Peyer's patch (tissue), 4 donors: ENCODE measurements at places on chromosomes 1 and 21. TPM values are rescaled to one million over a fixed set of nuclear protein-coding genes. Genes with fewer than 3 reads are reported as not detected.

Gene CHIA
- total RNA-seq, result not detected

Gene TSPEAR
- 0.47 TPM for total RNA-seq

Gene PMVK
- 19.1 TPM for total RNA-seq

Gene BSDC1
- 89.1 TPM for total RNA-seq

Gene AMY2A
- not detected for total RNA-seq

Gene NEGR1
- 4.7 TPM for total RNA-seq

Gene ALX3
- total RNA-seq, result not detected

Gene FABP3
- 2.7 TPM for total RNA-seq

Gene ERRFI1
- total RNA-seq, result 96.8 TPM

Gene NOS1AP
- total RNA-seq, result 14.0 TPM

DNA sequence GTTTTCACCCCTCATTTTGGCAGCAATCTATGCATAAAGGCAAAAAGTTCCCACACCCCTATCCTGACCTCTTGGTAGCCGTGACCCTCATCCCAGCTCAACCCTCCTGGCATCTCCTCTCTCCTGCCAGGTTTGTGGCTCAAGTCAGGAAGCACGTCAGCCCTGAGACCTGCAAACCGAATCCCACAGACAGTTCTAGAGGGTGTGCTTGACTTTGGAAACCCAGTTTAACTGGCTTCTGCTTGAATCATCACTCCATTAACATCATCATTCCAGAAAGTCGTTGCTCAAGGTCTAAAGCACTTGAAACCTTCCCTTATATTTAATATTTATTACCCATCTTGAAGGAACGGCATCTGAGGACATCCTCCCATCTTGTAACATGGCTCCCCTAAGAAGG is 133.4 kb upstream of the ERG start:
- DNase-seq, result no peak

- DNase-seq, result no peak
Measured at GRCh38 chr1:248816042-248816851, 9.5 kb downstream of the SH3BP5L start.

GRCh38 chr21:28769683-28770082 is 223.0 kb downstream of the LTN1 start:
- no peak for DNase-seq

- DNase-seq, result no peak
Measured at GRCh38 chr1:212261361-212261929, 23.8 kb upstream of the PPP2R5A start.

DNA sequence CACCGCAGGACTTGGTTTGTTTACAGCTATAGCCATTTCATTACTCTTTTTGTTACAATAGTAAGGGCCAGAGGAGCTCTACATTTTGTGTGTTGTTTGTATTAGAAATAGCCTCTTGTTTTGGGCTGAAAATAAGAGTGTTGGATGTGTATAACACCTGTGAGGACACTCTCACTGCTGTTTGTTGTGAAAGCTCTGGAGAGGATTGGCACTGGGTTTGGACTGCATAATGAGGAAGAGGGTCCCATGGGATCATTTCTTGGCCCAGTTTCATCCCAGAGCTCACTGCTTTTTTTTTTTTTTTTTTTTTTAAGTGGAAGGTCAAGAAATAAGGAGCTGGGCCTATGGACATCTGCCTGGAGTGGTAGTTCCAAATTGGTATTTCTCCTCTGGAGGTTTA is 61.6 kb upstream of the KIAA0040 start:
- DNase-seq, result no peak

GRCh38 chr1:210800756-210801155 is 333.2 kb downstream of the KCNH1 start:
- no peak for DNase-seq

DNA sequence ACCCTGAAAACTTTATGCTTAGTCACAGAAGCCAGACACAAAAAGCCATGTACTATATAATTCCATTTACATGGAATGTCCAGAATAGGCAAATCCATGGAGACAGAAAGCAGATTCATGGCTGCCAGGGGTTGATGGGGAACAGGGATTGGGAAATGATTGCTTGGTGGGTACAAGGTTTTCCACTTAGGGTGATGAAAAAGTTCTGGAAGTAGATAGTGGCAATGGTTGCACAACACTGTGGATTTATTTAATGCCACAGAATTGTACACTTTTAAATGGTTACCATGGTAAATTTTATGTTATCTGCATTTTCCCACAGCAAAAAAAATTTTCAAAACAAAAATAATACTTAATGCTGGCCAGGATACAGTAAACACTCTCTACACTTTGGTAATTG is 40.6 kb downstream of the ENAH start:
- no peak for DNase-seq

DNA sequence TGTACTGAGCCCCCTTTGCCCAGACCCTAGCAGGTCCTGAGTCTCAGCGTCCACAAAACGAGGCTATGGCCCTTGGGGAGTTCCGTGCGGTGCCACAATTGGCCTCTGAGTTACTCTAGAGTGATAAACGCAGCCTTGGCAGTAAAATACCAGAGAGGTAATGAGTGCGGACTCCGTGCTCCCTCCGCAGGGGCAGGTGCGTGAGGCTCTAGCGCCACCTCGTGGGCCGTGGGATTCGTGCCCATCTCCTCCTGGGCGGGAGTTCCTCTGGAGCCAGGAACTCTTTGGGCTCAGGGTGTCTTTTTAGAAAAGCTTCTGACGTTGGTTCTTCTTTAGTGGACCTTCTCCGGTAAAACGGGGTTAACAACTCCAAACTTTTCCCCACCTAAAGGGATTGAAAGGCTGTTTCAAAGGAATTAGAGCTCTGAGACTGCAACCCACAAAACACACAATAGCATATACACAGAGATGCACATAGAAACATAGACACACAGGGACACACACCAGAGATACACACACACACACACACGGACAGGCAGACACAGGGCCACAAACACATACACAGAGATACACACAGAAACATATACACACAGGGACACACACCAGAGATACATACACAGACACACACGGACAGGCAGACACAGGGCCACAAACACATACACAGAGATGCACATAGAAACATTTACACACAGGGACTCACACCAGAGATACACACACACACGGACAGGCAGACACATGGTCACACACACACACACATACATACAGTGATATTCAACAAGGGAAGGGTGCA is 99.4 kb downstream of the KCNJ15 start:
- peak; percentile 19 for DNase-seq

DNA sequence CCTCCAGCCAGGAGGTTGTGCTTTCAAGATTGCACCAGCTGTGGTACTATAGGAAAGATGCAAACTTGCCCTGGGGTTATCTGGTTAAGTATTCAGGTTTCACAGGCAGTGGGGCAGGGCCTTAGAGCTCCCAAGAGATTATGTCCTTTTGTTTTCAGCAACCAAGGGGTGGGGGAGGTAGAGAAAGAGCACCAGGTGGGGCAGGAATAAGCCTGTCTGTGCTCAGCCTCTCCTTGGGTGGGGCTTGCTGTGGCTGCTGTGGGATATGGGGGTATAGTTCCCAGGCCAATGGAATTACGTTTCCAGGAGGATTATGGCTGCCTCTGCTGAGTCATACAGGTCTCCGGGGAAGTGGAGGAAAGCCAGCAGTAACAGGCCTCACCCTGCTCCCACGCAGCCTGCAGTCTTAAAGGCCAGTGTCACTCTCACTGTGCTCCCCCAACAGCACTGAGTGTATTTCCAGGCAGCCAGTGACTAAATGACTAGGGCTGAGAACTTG is 508.6 kb downstream of the RWDD3 start:
- no peak for DNase-seq

GRCh38 chr1:188194916-188195315 is 1366.2 kb downstream of the PLA2G4A start:
- no peak for DNase-seq

DNA sequence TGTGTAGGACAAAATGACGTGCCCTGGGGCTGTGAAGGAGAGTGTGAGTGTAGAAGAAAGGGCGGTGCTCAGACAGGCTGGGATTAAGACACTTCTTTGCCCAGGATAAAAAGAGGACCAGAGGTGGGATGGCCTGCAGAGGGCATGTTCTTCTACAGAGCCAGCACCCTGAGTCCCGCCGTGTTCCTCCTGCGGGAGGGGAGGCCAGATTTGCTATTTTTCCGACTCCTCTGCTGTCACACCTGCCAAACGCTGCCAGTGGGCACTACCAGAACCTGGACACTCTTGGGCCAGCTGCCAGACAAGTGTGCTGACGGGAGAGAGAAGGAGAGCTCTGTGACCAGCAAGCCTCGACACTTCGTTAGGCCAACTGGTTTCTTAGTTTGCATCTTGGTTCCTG is 206.4 kb downstream of the PLD5 start:
- DNase-seq, result no peak

DNA sequence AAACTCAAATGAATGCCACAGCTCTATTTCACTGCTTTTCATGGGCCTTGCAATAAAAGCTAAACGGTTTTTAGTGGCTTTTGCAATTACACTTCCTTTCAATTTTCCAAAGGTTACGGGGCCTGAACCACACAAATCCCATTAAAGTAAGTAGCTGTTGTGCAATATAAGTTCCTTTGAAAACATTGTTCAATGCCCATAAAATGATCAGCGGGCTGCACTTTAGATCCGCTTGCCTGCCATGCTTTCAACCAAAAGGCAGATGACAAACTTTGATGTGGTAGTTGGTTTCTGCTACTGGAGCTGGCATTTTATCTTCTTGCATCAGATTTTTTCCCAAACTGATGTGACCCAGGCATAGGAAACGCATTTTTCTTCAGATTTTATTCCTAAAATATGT is 50.2 kb downstream of the PRRX1 start:
- no peak for DNase-seq

DNA sequence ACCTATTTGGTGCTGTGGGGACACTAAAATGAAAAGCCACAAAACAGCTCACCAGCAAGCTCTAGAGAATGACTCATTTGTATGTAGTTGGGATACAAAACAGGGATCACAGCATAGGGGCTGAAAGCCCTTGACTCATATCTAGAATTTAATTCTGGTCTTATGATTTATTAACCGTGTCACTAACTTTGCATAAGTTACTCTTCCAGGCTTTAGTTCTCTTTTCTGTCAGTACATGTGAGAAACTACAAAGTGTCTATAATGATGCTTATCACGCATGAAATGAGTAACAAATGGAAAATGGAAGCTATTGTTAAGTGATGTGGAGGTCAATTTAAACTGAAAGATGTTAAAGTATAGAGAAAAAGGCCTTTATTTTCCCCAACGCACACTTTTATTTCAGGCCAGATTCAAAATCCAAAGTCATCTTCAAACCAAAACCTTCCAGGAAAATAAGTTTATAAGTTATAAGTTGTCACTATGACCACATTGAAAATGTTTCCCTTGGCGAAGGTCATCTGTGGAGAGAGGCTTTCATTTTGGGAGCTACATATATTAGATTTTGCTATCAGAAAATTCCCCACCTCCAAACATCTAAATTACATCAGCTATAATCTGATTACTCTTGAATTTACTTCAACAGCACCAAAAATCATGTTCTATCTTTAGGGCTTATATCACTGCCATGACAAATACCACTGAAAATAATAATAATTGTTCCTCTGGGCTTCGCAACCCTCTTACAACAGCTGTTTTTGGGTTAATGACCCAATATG is 430.5 kb downstream of the MRPL39 start:
- no peak for DNase-seq

GRCh38 chr1:50570066-50570468 is 146.8 kb upstream of the DMRTA2 start:
- DNase-seq, result no peak

DNA sequence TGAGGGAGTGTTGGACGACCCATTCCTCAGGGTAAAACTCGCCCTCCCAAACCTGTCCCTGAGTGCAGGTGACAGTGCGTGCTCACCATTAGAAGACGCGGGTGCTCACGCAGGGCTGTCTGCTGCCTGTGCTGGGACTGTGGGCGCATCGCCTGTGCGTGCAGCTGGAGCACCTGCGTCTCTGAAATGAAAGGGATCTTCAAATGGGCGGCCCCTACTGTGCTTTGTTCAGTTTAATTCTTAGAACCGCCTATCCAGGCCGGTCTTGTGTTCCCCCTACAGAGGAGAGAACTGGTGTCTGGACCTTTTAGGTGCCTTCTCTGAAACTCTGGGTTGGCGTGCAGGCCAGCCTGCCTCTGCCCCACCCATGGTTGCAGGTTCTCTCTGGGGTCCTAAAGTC is 125.8 kb downstream of the PCBP3 start:
- DNase-seq, result no peak

DNA sequence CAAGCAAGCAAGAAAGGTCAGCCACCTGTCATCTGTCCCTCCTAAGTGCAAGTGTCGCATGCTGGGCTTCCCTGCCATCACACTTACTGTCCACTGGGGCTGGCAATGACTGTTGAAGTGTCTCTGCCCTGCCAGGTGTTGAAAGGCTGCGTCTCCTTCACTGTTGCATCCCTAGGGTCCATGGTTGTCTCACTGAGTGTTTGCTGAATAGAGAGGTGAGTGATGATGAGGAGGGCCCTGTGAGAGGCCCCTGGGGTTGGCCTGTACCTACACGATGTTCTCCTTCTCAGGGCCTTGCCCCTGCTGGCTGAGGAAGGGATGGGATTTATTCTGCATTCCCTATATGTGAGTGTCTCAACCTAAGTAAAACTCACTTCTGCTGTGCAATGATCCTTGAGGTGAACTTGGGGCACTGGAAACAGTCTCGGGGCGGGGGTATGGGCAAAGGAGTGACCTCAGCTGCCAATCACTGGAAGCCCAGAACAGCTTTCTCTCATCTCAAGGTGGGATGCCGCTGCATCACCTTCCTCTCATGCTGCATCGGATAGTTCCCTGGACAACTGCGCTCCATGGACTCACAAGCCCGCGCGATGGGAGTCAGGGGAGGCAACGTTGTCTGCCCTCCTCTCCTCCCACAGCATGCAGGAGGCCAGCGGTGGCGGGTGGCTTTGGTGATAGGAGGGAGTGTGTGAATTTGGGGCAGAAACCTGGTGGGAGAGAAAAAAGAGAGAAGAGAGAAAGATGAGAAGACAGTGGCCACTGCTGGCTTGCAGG is 35.8 kb upstream of the SOX13 start:
- DNase-seq, result no peak

DNA sequence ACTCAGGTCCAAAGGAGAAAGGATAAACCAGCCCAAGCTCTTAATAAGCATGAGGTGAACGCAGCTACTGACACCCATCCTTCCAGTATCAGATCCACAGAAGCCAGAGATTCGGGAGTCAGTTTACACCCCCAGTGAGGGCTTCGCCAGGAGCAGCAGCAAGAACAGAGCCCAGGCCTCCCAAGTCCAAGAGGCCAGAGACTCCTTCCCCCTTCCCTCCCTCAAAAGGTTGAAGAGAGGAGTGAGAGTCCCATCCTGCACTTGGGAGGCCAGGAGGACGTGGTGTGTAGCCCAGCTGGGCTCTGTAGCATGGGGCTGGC is 72.8 kb downstream of the MRPL37 start:
- no peak for DNase-seq

DNA sequence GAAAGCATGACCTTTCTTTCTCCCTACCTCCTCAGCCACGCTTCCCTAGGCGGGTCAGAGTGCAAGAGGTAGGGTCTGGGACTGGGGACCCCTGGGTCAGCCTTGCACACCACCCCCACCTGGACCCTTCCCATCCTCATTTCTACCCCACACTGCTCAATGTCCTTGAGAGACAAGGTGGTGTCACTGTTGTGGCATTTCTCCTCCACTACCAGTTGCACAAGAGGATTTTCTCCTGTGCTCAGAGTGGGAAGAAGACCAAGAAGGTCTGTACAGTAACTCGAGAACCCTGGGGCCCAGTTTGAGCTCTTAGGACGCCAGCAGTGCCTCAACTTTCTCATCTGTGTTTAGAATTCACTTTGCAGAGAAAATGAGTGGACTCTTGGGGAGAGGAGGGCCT is 49.4 kb upstream of the CD34 start:
- no peak for DNase-seq

GRCh38 chr21:19807201-19807600 is 1191.0 kb upstream of the NCAM2 start:
- no peak for DNase-seq
